NCI-H1436 (cell line): ENCODE measurements at places on chromosomes 2 and 18.

DNA sequence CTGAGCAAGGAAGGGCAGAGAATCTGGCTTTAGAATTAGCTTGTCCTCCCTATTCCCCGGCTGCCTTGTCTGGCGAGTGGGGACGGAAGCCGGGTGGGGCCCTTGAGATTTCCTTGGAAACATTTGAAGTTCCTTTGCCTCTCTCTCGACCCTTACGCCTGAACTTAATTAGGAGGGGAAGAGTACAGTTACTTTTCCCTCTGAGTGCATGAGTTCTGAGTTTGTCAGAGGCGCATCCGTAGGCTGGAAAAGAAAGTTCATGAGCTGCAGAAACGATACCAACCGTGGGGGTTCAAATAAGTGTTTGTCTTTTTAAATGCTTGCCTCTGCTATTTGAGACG is 468 bp downstream of the PIKFYVE start:
- DNase-seq, result no peak

- DNase-seq, result no peak
Measured at GRCh38 chr2:66696374-66696773, 261.4 kb downstream of the MEIS1 start.

DNA sequence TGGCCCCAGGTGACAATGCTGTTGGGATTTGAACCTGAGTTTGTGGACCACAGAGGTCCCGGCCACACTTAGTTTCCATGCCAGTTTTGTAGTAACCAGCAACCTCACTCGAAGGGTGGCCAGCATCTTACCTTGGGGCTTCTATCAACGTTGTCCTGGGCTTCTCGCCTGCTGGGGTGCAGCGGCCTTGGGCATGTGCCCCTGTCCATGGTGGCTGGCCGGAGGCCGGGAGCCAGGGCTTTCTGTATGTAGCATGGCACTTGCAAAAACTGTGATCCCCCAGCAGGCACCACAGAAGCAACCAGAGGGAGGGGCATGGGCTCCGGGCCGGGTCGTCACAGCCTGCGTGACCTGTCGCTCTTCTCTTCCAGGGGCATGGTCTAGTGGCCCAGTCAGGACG is 51.7 kb downstream of the ODC1 start:
- no peak for DNase-seq

GRCh38 chr18:4384932-4385331 is 70.2 kb downstream of the DLGAP1 start:
- no peak for DNase-seq

DNA sequence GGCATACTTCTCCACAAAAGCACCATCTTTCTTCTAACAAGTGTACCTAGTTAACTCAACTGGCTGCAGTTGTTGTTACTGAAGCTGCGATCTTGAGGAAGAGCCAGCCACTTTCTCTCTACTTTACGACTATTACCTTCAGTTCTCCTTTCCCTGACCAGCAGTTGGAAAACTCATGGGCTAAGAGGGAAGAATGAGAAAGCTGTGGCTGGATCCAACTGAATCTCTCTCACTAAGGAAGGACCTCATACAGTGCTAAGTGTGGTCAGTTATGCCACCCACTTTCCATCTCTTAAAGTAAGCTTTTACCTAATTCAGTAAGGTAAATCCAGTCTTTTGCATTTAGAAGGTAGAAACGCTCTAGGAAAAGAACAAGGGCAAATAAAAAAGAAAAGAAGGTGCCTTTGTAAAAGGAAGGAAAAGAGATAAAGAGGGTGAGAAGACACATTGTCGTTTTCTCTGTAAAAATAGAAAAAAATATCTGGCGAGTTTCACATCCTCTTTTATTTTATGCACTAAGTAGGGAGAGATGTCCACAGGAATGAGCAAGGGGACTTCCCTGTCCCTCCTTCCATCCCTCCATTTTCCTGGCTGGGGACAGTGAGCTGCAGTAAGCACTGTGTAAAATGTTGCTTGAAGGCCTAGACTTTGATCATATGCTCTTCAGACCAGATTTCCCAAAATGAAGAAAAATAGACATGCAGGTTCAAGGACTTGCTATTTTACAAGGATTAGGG is 73.4 kb downstream of the PLEKHM3 start:
- DNase-seq, result no peak

GRCh38 chr18:12908706-12909105 is 24.7 kb upstream of the PTPN2 start:
- no peak for DNase-seq

DNA sequence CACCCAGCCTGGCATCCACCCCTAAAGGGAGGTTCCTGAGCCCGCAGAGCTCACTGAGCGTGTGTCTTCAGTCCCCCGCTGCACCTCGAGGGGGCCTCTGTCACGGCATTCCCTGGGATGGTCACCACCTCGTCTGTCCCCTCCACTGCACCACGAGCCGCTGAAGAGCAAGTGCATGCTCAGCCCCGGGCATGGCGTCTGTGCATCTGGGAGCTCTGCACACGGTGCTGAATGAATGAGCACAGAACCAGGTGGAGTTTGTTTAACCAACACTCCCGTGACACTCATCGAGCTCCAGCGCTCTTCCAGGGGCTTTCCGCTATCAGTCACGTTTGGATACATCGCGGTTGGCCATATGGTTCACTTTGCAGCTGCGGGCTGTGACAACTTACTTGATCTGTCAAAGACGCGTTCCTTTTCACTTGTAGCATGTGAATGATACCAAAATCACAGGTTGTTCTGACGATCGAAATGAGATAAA is 9.2 kb downstream of the ALLC start:
- no peak for DNase-seq

GRCh38 chr2:3405307-3405706 is 25.8 kb downstream of the TRAPPC12 start:
- DNase-seq, result no peak

DNA sequence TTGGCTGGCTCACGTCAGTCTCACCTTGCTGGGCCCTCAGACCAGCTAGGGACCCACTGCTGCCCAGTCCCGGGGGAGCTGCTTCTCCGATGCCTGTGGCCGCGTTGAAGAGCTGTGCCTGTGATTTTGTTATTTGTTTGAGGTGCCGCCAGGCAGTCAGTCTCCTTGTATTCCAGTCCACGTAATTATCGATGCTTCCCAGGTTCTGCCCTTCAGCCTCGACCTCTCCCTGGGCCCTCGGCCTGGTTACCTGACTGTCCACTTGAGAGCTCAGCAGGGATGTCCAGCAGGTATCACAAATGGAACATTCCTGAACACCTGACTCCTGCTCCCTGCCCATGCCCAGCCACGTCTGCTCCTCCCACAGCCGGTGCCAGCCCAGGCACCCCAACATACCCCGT is 195.9 kb upstream of the HS6ST1 start:
- no peak for DNase-seq

DNA sequence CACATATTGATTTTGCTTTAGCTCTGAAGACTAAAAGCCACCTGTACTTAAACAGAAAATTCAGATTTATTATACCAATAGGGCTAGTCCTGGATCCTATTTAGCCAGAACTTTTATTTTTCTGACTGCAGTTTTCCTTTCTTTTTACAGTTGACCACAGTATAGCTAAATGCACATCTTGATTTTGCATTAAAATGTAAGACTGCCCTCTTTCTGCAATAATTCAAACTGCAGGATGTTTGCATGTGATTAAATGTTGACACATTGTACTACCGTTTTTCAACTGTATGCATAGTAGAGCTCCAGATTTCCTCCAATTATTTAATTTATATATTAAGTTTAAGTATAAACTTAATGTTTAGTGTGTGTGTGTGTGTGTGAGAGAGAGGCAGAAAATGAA is 1262.9 kb downstream of the SUCLG1 start:
- peak; percentile 0 for DNase-seq

GRCh38 chr2:120517751-120518469 is 172.0 kb downstream of the INHBB start:
- no peak for DNase-seq

DNA sequence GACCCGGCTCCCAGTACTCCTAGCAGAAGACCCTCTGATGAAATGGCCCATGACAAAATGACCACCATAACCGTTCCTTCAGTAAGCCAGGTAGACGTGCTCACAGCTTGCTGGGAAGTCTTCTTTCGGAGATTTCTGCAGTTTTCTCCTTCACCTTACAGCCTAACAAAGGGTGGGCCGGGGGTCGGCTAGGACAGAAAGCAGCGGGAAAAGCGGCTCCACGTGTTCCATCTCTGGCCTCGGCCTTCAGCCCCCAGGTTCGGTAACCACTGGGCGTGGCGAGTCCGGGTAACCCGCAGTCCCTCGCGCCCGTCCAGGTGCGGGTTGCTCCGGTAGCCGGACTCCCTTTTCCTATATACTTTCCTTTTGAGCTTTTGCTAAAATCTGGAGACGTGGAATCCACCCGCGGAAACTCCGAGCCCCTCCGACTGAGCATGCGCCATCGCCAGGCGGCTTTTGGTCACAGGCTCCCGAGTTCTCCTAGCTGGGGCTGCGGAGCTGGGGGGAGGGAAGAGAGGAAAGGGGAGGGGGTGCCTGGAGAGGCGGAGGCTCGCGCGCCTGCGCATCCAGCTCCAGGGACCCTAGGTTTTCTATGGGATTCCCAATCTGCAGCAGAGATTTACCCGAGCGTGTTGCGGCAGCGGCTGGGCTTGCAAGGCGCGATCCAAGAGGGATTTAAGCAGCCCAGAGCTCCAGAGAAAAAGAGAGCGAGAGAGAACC is at the start of gene VSNL1:
Gene VSNL1, plus strand, starts transcription at position 604 of the 720 bp plus-strand sequence. CDS start 51,379 bp downstream, outside the sequence.
- DNase-seq, result peak; percentile 64

- no peak for DNase-seq
Measured at GRCh38 chr2:121536850-121537557, 6.3 kb downstream of the RNU4ATAC start.

GRCh38 chr2:223166983-223167650 is 115.1 kb downstream of the KCNE4 start:
- no peak for DNase-seq

GRCh38 chr18:12306752-12307700 is 1.0 kb upstream of the TUBB6 start:
- DNase-seq, result no peak

DNA sequence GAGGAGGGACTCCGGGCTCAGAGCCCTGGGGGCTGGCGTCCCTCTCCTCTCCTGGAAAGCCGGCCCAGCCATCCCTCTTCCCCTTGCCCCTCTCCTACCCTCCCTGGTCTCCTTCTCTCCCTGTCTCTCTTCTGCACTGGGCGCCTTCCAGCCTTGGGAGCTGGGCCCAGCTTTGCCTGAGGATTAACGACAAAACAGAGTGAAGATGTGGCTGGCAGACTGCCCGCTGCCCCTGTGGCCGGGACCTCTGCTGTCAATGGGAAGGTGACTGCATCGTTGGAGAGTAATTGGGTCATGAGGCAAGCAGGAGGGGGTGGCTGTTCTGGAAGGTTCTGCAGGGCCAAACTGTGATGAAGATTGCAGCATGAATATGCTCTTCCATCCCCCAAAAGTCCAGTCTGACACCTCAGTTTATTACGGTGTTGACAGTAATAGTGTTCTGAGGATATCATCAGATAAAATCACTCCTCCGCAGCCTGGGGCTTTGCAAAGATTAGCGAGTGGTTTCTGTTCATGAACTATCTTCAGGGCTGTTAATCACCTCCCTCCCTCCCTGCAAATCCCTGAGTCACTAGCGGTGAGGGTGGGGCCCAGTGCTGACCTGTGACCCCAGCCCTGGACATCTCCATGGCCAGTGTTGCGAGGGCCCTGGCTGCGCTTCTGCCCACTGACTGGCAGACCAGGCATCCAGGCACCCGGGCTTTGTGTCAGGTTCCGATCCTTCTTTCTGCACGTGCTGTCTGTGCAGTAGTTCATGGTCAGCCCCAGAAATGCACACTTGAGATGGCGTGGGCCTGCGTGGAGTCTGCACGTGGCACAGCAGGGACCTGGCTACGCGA is 23.0 kb downstream of the RTP5 start:
- DNase-seq, result no peak

DNA sequence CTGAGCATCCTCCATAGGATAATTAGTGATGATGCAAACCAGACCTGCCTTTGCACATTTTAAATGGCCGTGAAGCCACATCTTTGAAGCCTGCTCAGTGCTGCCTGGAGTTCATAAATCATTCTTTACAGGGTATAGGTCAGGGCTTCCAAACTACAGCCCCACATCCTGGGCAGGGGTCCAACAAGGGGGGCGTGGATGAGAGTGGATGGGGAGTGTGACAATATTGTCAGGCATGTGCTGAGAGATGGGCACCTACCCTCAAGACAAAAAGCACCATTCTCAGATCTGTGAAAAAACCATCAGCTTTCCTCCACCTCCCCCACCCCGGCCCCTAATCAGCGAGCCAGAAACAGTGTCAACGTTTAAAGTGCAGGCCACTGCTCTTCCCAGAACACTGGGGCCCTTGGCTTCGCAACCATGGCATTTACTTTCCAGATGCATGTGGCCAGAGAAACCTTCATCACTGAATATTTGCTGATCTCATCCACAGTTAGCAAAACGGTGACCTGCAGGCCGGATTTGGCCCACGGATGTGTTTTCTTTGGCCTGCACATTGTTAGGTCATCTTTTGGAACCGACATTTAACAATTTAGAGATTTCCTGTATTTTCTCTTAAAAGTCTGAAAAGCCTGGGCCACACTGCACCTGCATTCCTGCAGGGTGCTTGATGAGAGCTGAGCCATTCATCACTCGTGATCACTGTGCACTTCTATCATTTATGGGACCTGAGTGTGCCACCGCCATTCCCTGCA is 130.7 kb downstream of the ANKRD44 start:
- DNase-seq, result no peak

GRCh38 chr18:8034674-8035073 is 467.6 kb downstream of the PTPRM start:
- no peak for DNase-seq

DNA sequence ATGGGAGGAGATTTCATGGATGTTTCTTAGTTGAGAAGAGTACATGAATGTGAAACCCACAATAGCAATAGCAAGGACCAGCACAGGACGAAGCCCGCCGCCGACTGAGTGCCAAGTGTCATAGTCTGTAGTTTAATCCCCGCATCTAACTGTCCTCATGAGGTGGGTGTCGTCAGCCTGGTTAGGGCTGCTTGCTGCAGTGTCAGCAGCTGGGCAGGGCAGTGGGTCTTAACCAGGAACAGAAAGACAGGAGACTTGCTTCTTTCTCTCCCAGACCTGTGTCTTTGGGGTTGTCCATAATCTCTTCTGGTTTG is 146.6 kb downstream of the VAPA start:
- DNase-seq, result no peak

GRCh38 chr18:60322591-60322990 is 50.0 kb downstream of the MC4R start:
- no peak for DNase-seq

DNA sequence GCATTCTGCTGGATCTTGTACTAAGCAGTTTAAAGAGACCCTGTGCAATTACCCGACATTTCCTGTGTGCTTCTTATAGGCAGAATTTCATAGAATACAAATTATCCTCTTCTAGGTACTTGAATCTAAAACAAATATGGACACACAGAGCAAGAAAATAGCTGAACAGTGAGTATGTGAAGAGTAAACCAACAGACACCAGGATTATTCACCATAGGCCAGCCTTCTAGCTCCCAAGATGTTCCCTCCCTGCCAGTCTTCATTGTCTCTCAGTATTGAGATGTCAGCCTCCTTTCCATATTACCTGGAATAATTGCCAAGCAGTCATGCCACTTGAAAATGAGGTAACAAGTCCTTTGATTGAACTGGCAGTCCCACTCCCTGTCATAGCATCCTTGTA is 187.1 kb downstream of the PTPRM start:
- peak; percentile 2 for DNase-seq

GRCh38 chr2:72931280-72931910 is 14.1 kb downstream of the EMX1 start:
- no peak for DNase-seq
